ENCODE measurements at places on chromosomes 3 and 15.

- peak; percentile 59 for DNase-seq
Measured at GRCh38 chr3:99967796-99968195, 146.5 kb downstream of the FILIP1L start.

- DNase-seq, result no peak
Measured at GRCh38 chr15:78997981-78998499, 53.2 kb upstream of the CTSH start.

DNA sequence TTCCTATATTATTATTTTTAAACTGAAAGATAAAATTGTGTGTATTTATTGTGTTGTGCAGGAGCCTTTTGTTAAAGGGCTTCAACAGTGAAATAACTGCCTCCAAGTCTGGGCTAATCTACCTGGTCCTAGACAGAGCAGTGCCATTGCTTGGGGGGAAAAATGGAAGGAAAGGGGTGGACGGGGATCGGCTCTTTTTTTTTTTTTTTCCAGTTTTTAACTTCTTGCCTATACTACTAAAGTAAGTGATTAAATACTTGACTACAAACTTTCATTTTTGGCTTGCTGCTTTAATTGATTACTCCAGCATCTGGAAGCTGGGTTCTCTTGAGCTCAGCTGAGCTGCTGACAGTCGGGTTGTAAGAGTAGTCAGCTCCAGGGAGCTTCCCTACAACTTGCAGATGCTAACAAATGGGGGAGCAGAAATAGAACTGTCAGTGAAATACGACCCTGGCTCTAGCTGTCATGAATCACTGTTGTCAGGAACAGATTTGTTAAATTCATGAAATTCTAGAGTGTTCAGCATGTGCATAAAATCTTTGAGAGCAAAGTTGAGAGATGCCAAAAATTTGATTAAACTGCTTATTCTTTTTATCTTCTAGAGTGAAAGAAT lies 276.7 kb downstream of the ROBO1 start:
- no peak for DNase-seq

DNA sequence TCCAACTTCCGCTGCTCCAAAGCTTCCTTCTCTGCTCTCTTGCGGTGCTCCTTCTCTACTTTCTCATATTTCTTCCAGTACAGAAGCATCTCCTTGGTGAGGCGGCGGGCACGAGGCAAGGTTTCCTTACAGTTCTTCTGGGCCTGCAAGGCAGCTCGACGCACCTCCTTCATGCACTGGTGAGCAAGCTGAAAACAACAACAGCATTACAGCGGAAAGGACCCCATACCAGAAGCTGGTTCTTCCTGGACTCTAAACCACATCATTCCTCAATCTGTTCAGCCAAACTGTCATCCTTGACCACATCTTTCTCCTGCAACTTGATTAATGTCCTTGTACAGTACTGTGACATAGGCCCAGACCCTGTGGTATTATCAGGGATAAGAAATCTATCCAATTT lies 36.4 kb downstream of the INO80 start:
- no peak for DNase-seq

DNA sequence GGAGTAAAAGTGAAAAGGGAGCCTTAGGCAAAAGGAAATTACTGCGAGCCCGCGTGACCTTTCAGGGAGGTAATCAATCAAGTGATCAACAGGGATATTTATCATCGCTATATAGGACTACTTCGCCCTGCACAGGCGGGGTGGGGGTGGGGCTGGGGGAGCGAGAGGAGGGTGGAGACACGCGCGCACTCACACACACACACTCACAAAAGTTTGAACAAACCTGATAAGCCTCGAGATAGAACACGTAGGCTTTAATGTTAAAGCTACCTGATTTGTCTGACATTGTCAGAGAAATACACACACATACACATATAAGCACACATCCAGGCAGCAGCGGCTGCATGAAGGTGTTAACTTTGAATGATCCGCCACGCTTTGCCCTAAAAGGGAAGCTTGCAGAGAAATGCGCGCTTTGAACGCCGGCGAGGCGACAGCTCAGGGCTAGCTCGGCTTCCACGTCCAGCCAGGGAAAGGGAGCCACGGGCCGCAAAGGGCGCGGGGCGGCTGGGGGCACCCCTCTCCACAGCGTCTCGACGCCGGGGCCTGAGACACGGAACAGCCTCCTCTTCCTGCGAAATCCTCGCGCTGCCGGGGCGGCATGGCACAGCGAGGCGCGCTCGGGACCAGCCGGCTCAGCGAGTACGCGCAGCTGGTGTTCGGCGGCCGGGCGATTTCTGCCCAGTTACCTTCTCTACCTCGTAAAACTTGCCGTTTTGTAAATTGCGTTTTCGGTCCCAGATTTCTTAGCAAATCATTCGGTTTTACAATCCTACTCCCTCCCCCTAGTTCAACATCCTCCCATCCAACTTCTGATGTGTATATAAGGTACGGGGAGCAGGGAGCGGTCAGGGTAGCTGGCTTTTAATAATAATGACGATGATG lies 4.8 kb upstream of the MECOM start:
- peak; percentile 44 for DNase-seq

DNA sequence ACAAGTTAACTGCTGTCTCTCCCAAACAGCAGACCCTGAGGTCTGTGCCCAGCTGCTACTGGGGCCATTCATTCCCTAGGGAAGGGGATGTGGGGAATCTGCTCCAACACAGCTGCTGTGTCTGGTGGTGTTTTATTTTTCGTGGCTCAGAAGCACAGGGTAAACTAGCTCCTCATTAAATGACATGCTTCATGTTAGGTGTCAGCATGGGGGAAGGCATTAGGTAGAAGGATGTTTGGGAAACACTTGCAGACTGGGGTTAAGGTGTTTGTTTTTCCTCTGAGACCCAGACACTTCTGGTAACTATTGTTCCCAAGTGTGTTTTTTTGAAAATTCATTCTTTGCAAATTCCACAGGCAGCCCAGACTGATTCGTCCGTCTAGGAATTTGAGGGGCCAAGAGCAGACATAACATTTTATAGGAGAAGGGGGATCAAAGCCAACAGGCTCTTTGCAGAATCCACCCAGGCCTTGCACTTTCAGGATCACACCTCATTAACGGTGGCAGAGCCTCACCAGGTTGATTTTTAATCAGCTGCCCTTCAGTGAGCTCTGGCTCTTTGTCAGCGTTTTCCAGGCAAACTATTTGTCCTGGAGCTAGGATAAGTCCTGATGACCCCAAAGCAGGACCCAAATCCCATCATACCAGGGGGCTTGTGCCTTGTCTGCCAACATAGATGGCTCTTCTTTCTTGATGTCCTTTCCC lies 65.4 kb upstream of the ITGA11 start:
- DNase-seq, result no peak

- no peak for DNase-seq
Measured at GRCh38 chr3:188659449-188660090, 505.6 kb downstream of the LPP start.

DNA sequence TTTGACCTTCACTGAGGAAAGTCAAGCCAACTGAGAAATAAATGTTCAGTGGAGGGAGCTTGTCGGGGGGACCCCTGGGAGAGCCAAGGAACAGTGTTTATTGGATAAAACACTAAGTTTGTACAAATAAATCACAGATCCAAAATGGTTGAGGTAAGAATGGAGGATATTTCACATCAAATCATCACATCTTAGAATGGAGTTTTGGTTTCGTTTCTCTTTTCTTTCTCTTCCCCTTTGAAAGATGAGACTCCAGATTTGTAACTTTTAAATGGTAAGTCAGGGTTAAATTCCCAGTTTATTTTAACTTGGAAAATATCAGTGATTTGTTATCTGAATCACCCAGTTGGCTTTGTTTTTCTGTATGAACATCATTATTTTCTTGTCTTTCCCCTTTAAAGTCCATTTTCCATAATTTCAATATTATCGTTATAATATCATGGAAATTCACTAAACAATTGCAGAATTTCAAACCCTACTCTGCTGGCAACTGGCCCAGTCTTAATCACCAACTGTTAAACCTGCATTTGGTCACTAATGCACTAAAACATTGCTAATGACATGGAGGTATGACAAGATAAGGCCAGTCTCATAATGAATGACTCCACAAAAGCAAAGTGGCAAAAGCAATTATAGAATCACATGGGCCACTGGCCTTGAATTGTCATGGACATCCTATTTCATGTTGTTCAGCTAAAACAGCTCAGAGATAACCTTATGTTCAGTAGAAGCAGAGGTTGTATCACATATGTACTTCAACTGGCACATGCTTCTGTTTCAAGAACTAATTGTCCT lies 295.1 kb downstream of the SHOX2 start:
- no peak for DNase-seq

Measured in cardiac fibroblast (primary cell).